ENCODE measurements at places on chromosomes 4 and X.

GRCh38 chr4:139922406-139923024 lies 231.5 kb downstream of the MAML3 start:
- no peak for DNase-seq

DNA sequence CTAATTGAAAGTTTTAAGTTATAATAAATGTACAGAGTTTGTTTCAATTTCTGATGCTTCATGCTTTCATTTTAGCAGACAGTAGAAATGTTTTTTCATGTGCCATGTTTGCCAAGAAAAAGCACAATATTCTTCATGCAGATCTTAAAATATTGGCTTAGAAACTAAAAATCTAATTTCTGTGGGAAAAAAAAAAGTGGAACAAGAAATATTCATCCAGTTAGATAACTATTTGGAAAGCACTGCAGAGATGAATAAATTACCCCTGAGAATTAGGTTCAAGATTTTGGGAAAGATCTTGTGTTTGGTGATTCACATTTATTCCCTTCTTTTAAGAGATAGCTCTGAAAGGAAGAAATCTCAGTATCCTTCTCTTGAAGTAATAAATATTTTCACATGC lies 912.5 kb downstream of the C4orf33 start:
- no peak for DNase-seq

DNA sequence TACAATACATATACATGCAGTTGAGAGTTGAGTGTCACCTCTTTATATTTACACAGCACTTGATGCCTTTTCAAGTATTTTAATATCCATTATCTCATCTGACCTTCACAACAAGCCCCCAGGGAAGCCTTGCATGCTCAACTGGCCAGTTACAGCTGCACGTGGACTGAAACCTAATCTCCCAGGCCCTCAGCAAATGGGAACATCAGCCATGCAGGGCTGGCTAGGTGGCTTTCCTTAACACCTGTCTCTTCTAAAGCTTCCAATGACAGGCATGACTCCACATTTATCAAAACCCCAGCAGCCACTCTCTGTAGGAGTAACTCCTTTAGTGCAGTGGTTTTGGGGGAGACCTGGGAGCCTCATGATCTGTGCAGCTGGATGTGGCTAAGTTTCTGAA lies 56.4 kb downstream of the PHKA2 start:
- no peak for DNase-seq

GRCh38 chr4:163072222-163072621 lies 94.5 kb downstream of the NAF1 start:
- no peak for DNase-seq

DNA sequence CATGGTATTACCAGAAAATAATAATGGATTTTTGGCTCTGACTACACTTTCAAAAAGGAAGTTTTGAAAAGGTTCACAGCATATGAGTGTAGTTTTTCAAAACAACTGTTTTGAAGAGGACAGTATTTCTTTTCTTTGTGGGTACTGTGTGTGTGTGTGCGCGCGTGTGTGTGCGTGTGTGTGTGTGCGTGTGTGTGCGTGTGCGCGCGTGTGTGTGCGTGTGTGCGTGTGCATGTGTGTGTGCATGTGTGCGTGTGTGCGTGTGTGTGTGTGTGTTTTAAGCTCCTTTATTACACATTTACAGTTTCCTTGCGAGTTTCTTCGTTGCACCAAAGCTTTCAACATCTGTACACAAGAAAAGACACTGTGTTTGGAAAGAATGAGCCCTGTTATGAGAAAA lies 755.4 kb downstream of the SH3BGRL start:
- no peak for DNase-seq

DNA sequence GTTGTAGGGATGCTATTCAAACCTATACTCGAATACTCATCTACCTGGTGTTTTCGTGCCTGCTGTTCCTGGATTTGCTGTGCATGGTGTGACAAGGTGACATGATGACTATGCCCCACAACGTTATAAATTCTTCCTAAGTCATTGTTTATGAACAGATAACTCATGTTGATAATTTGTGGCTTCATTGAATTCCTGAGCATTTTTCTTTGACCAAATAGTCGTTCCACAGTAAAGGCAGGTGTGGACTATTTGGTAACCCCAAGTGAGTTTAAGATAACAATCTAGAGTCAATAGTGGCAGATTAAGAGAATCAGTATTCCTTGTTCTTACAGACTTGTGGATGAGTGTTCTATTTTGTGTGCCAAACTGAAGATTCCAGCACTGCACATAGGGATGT lies 59.9 kb downstream of the SNX25 start:
- DNase-seq = no peak

DNA sequence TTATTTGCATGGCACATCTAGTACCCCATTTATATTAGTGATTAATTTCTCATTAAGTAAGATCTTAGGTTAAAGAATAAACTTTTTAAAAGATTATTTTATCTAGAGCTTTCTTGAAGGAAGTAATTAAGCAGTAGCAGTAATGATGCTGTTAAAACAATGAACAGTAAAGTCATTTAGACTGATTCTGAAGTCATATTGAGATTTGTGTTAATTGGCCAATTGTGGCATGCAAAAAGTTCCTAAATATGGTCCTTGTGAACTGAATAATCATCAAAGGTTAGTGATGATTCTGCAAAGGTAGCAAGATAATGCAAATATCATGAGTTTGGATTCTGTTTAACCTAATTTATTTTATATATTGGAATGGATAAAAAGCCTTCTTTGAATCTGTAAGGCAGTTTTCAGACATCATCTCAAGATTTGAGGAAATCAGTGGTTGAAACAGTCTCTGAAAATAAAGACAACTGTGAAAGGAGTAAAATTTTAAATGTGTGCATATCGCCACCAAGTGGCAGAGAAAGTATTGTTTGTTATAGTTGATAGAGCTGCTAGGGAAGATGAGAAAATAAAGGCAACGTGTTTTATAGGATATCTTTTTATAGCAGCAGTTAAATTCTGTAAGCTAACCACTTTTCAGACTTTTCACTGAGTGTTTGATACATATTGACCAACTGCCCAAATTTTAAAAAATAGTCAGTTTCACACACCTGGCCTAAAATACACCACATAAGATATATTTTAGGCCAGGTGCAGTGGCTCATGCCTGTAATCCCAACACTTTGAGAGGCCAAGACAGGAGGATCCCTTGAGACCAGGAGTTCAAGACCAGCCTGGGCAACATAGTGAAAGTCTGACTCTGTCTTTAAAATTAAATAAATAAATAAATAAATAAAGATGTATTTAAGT lies 79.6 kb downstream of the CCKAR start:
- DNase-seq = no peak

All from GM19239 (cell line).